ENCODE measurements at places on chromosomes 12 and 14.
A peak's percentile ranks its signal among the peaks of the same experiment; 100 is the strongest.

DNA sequence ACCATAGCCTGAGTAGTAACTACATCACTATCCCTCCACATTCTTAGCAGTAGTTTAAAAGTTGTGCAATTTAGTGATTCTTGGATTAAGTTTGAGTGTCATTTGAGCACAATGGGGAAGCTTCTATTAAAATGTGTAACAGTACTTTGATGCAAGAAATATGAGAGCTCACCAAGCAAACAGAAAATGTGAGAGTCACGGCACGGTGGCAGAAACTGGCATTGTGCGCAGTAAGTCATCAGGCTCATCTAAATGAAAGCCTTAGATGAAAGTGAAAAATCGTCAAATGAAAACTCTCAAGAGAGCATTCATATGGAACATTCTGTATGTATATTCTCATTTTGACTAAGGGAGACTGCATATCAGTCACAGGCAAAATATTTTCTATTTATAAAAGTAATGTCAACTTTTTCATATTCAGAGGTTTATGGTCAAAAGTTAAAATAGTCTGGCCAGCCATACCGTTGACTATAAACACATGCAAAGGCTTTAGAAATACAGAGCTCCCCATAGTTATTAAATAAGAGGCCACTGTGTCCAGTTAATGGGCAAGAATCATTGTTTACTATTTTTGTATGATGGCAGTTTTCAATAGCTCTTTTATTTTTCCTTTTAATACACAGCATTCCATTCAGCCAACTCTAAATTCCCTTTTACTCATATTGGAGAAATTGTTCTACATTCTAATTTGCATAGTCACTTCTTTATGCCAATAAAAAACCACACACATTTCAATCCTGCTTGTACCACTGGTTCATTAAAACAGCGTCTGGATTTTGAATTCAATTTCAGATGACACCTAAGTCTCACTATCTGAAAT is 167.9 kb downstream of the PRKD1 start:
- no peak for DNase-seq

GRCh38 chr12:6370994-6371754 is 4.2 kb downstream of the SCNN1A start:
- no peak for DNase-seq

DNA sequence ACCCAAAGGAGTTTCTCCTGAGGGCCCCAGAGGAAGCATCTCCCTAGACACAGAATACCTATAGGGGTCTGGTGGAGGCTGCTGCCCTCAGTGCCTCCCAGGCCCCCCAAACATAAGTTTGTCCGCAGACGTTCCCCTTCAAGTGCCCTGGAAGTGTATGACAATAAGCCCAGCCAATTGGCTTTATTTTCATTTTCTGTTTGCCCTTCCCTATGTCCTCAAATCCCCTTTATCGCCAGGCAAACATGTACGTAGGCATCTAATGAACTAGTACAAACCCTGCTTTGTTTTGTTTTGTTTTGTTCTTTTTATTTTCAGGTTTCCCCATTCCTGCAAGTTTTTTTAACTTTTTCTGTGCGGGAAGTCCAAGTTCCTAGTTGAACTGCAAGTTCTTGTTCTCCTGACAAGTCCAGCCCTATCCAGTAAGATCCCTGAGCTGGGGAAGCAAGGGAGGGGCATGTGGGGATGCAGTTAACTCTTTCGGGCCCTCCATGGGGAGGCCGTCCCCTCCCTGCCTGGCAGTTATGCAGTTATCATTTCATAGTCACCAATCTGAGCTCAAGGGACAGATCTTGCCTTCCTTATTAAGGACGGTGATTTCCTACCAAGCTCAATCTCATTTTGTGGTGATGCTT is 141.9 kb downstream of the KCNA5 start:
- DNase-seq, result no peak

- no peak for DNase-seq
Measured at GRCh38 chr14:66435683-66436082, 50.5 kb upstream of the CCDC196 start.

DNA sequence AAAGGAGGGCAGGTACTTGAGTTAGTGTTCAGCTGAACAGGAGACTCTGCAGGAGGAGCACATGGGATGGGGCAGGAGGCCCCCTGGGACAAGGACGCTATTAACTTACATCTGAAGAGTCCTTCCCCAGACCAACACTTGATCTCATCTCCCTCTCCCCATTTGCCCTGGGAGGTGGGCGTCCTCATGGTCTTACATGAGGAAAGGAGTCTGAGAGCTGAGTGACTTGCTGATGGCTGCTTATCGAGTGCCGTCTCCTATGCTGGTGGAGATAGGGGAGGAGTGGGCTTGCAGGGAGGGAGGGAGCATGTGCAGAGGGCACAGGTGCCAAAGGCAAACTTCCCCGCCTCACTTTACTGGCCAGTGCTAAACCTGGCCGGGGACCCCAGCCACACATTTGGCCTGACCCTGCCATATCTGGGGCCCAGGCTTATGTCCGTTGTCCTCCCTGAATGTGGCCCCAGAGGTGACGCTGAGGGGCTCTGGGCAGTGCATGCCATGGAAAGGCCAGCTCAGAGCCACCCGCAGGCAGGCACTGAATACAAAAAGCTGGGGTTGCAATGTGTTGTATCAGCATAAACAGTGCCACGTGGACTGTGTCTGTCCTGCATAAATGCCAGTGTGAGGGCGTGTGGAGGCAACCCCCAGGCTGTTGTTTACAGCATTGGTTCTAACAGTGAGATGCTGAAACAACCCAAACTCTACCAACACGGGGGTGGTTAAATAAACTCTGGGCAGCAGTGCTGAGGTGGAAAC is 29.4 kb downstream of the FAIM2 start:
- no peak for DNase-seq

DNA sequence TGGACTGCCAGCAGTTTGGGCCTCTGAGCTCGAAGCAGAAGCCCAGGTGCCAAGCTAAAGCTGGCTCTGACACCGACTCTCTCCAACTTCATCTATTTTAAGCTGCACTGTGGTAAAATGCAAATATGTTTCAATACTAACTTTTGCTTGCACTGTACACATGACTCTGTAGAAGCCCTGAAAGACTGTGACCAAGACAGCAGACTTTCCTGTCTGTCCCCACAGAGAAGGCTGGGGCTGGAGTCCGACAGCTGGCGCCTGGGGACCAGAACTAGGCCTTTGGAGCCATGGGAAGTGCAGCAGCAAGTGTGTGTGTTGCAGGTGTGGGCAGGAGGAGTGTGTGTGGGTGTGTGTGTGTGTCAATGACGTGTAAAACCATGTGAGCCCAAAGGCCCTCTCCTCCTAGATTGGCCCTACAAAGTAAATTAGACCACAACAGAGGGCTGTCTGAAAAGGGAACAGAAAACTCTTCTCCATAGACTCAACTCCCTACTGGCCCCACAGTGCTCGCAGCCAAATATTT is 16.4 kb upstream of the RAB35 start:
- no peak for DNase-seq

GRCh38 chr14:104263675-104264358 is 125.4 kb downstream of the KIF26A start:
- DNase-seq, result no peak

GRCh38 chr14:64400829-64401459 is 12.8 kb downstream of the MTHFD1 start:
- no peak for DNase-seq

GRCh38 chr14:91388551-91388975 is 29.1 kb downstream of the CCDC88C start:
- DNase-seq, result peak; percentile 93

DNA sequence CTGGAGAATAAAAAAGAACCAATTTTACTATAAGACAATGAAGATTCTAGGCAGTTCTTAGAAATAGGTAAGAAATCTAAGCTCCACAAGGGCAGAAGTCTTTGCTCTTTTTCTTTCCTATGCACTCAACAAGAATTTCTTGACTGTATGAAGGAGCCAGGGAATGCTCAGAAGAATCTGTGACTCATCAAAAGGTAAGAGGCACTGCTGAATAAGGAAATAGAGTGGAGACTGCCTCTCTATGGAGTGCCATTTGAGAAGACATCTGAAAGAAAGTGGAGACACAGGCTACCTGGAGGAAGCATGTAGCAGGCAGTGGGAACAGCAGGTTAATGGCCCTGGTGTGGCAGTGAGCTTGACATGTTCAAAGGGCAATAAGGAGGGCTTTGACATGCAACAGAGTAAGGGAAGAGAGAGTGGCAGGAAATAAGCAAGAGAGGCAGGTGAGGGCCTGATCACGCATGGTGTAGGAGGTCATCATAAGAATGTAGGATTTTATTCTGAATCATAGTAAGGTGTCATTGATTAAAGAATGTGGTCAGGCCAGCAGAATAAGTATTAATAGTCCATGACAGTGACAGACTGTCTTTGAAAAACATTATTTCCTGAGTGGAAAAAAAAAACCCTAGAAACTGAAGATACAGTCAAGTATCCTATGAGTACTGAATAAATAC is 446.7 kb upstream of the GARIN6 start:
- DNase-seq, result no peak

DNA sequence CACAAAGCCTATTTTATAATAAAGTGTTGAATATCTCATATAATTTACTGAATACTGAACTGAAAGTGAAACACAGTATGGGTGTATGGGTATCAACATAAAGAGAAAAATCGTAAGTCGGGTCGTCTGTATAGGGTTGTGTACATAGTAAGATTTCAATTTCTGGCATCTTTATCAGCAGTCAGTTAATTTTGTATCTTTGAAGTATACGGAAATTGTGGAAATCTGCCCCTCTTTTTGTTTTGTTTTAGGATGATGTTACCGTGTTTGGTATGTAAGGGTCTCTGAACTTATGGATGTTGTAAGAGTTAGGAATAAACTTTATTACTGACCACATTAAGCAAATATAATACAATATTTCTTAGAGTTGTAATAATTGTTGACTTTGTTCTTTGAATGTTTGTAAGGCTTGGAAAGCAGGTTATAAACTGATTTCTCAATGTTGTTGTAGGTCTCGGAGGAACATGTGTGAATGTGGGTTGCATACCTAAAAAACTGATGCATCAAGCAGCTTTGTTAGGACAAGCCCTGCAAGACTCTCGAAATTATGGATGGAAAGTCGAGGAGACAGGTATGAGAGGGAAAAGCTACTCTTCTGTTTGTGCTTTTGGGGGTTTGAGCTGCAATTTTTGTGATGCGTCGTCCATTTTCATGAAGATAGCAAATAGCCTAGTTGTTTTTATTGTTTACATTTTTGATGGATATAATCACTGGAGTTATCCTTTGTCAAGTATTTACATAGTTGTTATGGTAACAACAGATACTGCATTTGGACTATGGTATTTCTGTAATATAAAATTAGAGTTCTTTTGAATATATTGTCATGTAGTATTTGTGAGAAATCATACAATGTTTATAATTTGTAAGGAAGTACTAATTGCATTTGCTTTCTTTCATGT is 12.0 kb downstream of the EID3 start:
- DNase-seq, result no peak

- DNase-seq, result no peak
Measured at GRCh38 chr12:14979468-14979867, 6.6 kb downstream of the PDE6H start.

DNA sequence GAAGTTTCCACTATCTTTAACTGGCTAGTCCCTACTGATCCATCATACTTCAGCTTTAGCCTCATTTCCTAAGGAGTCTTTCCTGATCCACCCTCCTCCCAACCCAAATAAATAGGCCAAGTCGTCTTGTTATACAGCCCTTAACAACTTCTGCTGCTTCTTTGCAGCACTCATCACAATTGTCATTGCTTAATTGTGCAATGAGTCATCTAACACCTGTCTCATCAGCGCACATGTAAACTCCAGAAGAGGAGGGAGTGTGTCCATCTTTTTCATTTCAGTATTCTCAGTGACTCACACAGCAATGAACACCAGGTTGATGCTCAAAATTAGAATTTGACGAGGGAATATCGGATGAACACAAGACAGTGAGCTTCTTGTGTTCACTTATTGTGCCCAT is 87.3 kb downstream of the SUDS3 start:
- no peak for DNase-seq

DNA sequence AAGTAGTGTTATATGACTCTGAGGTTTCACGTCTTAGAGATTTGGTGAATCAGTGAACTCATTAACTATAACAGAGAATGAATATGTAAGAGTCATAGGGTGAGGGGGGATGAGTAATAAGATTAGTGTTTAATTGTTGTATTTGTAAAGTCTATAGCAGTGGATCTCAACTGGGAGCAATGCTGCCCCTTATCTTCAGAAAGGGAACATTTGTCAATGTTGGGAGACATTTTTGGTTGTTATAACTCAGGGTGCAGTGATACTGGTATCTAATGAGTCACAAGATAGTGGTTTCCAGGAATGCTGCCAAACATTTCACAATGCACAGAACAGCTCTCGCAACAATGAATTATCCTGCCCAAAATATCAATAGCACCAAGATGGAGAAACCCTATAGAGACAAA is 1193.7 kb downstream of the GALC start:
- DNase-seq, result peak; percentile 33

DNA sequence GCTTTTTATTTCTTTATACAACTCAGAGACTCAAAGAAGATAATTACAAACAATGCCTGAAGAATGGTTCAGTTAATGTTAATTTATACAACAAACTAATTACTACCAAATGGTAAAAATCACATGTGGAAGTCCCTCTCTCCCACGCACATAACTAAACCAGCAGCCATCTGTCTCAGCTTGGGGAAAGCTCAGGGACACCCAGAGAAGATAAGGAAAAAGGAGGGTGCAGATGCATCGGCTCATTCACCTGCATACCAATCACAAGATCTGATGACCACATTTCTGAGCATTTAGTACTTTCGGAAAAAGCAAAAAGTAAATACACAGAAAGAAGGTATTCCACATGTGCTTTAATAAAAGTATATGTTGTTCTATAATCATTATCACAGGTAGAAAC is 136.3 kb downstream of the SOX5 start:
- DNase-seq, result no peak

GRCh38 chr12:123069436-123070266 is 81.2 kb downstream of the PITPNM2 start:
- DNase-seq, result no peak

DNA sequence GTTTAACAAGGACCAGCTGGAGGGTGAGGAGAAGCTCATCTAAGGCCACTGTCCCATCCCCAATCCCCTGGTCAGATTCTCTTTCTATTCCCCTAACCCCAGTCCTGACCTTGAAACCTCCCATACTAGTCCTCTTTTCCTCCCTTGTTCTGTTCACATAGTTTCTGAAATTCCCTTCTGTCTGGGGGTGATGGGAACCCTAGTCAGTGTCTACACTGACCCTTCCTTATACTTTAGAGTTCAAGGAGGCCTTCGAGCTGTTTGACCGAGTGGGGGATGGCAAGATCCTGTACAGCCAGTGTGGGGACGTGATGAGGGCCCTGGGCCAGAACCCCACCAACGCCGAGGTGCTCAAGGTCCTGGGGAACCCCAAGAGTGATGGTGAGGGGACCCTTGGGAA is 2.4 kb downstream of the MYL6B start:
- DNase-seq, result no peak
